ENCODE measurements at places on chromosomes 11 and 22.

GRCh38 chr11:128422576-128423370, 164.6 kb downstream of the ETS1 start:
- peak; percentile 91 for DNase-seq

GRCh38 chr22:24521791-24522245, 26.7 kb downstream of the UPB1 start:
- peak; percentile 74 for DNase-seq

DNA sequence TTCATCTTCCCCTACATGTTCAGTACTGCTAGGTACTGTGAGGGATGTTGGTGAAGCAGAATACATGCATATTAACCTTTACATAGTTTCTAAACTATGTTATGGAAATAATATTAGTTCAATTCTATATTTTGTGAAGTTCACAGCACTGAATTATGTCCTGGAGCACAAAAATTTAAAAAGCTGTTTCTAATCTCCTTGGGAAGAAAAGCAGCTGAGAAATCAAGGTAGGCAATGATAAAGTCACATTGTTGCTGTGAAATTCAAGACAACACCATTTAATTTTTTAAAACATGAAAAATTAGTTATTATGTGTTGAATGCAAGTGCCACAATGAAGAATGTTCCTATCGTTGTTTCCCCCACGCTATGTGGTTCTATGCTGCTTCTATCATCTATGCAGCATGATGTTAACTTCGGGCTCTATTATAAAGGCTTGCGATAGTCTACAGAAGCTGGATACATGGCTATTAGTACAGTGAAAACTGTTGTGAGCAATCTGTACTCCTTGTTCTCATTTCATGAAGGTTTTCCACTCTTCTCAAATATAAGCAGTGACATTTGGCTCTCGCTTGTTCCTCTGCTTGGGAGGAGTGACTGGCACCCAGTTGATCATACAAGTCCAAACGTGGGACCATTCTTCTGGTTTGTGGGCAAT, 164.3 kb downstream of the AASDHPPT start:
- no peak for DNase-seq

DNA sequence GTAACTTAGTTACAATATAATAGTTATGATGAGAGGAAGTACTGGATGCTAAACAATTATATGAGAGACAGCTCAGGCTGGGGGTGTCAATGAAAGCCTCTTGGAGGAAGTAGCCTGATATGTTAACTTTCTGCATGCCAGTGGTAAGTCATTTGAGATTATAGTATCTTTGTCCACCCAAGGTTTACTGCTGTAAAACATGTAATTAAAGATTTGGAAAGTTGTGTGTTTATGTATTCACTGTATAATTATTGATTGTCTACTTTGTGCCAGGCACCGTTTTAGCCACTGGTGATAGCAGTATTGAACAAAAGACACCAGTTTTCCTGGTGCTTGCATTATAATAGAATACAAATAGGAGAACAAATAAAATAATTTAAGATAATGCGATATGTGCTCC, 624 bp upstream of the DNAJB7 start:
- DNase-seq: no peak

- no peak for DNase-seq
Measured at GRCh38 chr11:80083531-80083951, 642.7 kb upstream of the TENM4 start.

DNA sequence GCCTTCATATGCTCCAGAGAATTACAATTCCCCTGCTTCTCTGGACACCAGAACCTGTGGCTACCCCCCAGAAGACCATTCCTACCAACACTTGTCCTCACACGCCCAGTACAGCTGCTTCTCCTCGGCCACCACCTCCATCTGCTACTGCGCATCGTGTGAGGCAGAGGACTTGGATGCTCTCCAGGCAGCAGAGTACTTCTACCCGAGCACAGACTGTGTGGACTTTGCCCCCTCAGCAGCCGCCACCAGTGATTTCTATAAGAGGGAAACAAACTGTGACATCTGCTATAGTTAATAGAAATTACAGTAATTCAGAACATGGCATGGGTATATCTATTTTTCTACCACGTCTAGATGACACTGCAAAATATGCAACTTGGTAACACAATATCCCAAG, 9.8 kb downstream of the POU2AF3 start:
- DNase-seq: no peak

DNA sequence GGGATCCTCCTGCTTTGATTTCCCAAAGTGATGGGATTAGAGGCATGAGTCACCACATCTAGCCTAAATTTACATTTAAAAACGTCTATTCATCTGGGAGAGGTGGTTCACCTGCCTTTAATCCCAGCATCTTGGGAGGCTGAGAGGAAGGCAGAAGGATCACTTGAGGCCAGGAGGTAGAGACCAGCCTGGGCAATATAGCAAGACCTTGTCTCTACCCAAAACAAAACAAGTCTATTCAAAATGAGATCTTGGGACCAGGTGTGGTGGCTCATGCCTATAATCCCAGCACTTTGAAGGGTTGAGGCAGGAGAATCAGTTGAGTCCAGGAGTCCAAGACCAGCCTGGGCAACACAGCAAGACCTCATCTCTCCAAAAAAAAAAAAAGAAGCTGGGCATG, 4.9 kb upstream of the UBASH3B start:
- no peak for DNase-seq

Measured in activated CD4-positive, alpha-beta T cell treated with anti-CD3 and anti-CD28 coated beads, Interleukin-2, Interleukin-6, amounts not matched to agents 100 ng/mL and 50 ng/mL, durations not matched to agents 16 hours and 8 hours (primary cell).